ENCODE measurements at places on chromosomes 3 and 15. TPM values are rescaled to one million over a fixed set of nuclear protein-coding genes. Genes with fewer than 3 reads are reported as not detected.
A peak's percentile ranks its signal among the peaks of the same experiment; 100 is the strongest.

DNA sequence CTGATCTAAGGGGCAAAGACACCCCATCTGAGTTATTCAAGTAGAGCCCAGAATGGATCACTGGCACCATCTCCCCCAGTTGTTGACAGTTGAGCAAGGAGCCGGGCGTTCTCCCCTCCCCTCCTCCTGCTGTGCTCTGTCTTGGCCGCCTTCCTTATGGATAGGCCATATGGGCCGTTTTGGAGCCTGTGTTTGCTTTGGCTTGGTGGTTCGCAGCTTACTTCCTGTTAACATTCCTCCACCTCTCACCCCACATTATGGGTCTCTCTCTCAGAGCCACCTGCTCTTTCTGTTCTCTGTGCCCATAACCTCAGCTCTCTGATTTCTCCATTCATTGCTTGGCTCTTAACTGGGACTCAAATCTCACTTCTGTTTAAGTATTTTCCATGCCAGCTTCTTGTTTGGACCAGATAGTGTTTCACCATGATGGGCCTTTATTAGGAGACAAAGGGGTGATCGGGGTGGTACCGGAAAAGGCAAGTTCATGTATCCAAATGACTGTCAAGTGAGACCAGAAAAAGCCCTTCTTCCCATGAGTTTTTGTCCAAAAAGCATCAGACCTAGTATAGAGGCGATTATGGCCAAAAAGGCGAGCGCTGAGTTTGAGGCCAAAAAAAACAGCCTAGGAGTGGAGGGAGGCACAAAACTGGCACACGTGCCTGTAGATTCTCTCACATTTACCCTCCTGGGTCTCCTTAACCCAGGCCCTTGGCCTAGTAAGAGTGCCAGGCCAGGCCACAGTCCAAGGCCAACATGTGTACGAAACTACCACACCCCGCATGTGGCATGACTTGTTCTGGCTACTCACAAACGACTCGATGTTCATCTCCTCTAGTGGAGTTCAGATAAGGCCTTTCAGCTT, 62.6 kb downstream of the DUT start:
- peak; percentile 73 for DNase-seq

GRCh38 chr3:65443739-65444446, 594.8 kb downstream of the MAGI1 start:
- no peak for DNase-seq

GRCh38 chr15:67048281-67049279, 16.8 kb upstream of the SMAD3 start:
- peak; percentile 77 for DNase-seq

GRCh38 chr15:53165988-53166683, 376.0 kb upstream of the ONECUT1 start:
- DNase-seq: no peak

DNA sequence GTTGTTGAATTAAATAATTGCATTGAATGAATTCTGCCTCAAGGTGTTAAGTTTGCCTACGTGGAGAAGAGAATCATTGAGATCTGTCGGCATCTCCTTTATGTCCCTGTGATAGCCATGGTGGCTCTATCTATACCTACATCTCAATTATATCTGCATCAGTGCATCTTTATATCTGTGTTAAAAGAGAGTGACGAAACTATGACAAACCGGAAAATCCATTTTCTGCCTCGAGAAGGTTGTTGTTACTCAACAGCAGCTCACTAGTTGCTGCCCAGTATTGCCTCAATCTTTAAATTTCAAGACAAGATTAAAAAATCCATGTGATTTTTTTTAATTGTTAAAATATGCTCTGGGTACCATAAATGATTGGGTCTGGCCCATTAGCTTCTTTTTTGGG, 58.7 kb downstream of the GUCA1C start:
- no peak for DNase-seq

DNA sequence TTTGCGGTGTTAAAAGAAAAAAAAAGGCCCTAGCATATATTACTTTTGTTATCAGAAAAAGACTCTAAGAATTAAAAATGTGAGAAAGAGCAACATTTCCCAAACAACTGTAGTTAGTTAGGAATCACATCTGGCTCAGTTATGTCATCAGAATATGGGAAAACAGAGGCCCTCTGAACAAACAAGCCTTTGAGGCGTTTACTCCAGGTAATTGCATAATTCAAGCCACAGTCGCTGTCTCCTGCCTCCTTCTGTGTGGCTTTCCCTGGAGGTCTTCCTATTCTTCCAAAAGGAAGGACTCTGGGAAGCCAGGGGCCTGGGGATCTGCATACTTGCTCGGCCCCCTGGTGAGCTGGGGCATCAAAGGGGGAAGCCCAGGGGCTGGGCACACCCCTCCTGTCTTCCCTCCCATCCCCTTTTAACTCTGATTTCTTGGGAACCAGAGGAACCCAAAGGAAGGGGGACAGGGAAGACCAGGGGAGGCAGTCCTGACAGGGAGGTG, 3.7 kb upstream of the FAM107A start:
- no peak for DNase-seq

The FETUB gene
- not detected for total RNA-seq

GRCh38 chr3:39221141-39221530, 28.7 kb upstream of the XIRP1 start:
- no peak for DNase-seq

GRCh38 chr3:53342353-53342752, 5.0 kb downstream of the DCP1A start:
- no peak for DNase-seq

The CHRFAM7A gene
- 1.7 TPM for total RNA-seq

GRCh38 chr15:56099311-56099710, 105.9 kb upstream of the NEDD4 start:
- no peak for DNase-seq

The RLBP1 gene
- not detected for total RNA-seq

The ST3GAL6 gene
- total RNA-seq: 29.3 TPM

The FRG2C gene
- total RNA-seq: not detected

Measured in right cardiac atrium (tissue), 5 donors.